ENCODE measurements at places on chromosomes 7 and 10. TPM values are rescaled to one million over a fixed set of nuclear protein-coding genes. Genes with fewer than 3 reads are reported as not detected.

DNA sequence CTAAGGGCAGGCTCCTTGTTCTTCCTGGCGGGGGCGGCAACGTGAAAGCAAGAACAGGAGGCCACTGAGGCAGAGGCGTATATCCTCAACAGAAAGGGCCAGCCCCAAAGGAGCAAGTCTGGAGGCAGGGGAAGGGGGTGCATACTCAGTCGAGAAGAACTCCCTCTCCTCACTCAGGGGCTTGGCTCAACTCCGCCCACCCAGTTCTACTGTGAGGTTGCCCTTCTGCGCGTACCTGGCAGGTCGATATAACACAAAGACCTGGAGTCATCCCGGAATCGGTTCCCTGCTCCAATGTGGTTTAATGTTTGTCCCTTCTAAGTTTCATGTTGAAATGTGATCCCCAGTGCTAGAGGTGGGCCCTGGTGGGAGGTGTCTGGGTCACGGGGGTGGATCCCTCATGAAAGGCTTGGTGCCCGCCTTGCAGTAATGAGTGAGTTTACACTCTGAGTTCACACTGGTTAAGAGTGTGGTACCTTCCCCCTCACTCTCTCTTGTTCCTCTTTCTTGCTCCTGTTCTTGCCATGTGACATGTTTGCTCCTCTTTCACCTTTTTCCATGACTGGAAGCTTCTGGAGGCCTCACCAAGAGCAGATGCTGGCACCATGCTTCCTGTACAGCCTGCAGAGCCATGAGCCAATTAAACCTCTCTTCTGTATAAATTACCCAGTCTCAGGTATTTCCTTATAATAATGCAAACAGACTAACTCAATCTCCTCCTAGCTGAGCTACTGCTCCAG is 32.6 kb downstream of the GSDME start:
- no peaks in the 10 kb centered on the region for H3K27me3 ChIP-seq
- no peaks in the 10 kb centered on the region for H3K36me3 ChIP-seq
- no peak overlapping the region for H3K4me3 ChIP-seq
- H3K27ac ChIP-seq = no peak overlapping the region

The SAMD9L gene
- polyA plus RNA-seq = 2.9 TPM

The GHRHR gene
- not detected for polyA plus RNA-seq

DNA sequence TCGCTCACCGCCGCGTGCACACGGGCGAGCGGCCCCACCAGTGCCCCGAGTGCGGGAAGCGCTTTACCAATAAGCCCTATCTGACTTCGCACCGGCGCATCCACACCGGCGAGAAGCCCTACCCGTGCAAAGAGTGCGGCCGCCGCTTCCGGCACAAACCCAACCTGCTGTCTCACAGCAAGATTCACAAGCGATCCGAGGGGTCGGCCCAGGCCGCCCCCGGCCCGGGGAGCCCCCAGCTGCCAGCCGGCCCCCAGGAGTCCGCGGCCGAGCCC is 3.3 kb downstream of the REPIN1 start:
- H3K27ac ChIP-seq = no peak overlapping the region
- peaks cover 39% of the 10 kb centered on the region for H3K36me3 ChIP-seq
- H3K4me3 ChIP-seq = peak overlapping the region; percentile 5
- DNase-seq = no peak
- no peaks in the 10 kb centered on the region for H3K27me3 ChIP-seq
- H3K4me1 ChIP-seq = peaks cover 79% of the 10 kb centered on the region

Data from stomach (tissue), 19 donors.